ENCODE measurements at places on chromosomes 3 and 15.
A peak's percentile ranks its signal among the peaks of the same experiment; 100 is the strongest.

GRCh38 chr15:89790206-89790605 lies 14.1 kb downstream of the MESP2 start:
- DNase-seq: no peak

GRCh38 chr15:63599401-63600000 lies 2.3 kb downstream of the FBXL22 start:
- peak; percentile 26 for DNase-seq

DNA sequence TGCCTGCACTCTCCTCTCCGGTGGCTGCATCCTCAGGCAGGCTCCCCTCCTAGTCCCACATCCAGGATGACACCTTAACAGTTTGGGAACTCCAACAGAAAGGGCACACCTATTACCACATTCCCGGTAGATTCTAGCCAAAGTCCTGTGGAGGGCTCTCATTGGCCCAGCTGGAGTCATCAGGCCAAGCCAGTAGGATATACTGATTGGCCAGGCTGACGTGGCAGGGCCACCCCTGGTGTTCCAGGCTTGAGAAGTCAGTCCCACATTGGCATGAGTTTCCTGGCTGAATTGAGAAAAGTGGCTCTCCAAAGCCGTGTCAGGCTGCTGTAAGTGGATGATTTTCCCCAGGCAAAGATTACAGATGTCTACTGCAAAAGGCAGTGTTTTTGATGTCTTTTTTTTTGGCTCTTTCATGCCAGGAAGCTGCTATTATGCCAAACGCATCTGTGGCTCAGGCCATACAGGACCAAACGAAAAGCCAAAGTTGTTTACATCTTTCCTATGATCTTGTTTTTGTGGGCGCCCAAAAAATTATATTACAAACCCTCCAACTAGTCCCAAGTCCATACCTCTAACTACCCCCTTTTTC lies 6.6 kb upstream of the BLM start:
- DNase-seq: no peak

DNA sequence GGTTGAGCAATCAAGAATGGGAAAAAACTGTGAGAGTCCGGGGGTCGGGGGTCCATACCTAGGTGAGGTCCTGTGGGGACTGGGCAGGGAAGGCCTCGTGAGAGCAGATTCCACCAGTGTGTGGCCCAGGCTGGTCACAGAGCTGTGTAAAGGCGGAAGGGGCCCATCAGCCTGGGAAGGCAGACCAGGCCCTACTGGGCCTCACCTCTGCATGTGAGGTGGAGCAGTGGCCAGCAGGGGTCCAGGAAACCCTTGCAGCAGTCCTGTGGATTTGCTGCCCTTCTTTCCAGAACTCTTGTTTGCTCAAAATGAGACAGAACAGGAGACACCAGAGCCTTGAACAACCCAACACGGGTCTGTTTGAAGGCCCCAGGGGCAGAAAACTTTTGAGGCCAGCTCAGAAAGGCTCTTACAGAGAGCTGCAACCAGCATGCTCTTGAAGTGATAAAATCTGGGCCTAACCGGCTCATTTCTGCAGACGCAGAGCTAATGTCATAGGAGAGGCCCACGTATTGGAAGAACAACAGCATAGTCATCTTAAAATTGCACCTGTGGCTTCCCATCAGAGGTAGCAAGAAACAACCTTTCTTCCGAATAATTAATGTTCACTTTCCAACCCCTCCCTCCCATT lies 30.3 kb upstream of the HHATL start:
- DNase-seq: no peak

- DNase-seq: no peak
Measured at GRCh38 chr3:101185341-101185740, 135.0 kb downstream of the IMPG2 start.

Measured in activated T-cell treated with anti-CD3 and anti-CD28 coated beads for 48 hours (primary cell).